ENCODE measurements at places on chromosomes 5 and 9.

GRCh38 chr5:44932922-44933585 lies 124.3 kb downstream of the MRPS30 start:
- peak; percentile 77 for DNase-seq

GRCh38 chr5:158881091-158881880 lies 218.4 kb downstream of the EBF1 start:
- DNase-seq = no peak

DNA sequence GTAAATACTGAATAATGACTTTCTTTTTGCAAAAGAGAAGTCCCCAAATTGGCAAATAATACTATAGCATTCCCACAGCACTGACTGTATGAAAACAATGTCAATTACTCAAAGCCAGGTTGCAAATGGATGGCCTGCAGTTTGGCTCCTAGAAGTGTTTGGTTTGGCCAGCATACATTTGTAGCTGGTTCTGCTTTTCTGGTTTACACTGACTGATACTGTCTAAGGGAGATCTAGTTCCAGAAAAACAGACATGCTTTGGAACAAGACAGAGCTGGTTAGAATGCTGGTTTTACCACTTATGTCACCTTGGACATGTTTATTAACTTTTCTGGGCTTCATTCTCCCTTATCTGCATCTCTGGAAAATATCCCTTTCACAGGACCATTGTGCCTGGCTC lies 81.5 kb upstream of the TRPM3 start:
- DNase-seq = no peak

GRCh38 chr5:37638897-37639296 lies 200.9 kb downstream of the GDNF start:
- no peak for DNase-seq

DNA sequence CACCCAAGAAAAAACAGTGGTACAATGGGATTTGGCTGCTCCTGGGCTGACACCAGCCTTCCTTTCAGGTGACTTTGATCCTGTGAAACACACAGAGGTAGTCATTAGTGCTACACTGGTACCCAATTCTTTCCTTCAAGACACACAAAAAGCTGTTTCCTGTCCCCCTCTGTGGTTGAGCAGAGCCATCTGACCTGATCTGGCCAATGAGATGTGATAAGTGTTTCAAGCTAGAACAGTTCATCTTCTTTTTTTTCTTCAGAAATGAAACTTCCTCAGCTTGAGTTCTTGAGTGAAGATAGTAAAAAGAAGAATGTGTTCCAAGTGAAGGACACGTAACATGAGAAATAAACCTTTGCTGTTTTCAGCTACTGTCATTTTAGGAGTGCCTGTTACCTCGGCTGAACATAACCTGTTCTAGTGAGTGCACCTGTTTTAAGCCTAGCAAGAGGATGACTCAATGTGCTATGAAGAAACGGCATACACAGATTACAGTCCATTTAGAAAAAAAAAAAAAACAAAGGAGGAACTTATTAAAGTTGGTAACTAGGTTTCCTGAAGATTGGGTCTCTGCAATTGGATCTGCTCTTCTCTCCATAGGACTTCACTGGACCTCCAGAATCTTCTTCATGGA lies 287.8 kb downstream of the GAS1 start:
- DNase-seq = no peak

DNA sequence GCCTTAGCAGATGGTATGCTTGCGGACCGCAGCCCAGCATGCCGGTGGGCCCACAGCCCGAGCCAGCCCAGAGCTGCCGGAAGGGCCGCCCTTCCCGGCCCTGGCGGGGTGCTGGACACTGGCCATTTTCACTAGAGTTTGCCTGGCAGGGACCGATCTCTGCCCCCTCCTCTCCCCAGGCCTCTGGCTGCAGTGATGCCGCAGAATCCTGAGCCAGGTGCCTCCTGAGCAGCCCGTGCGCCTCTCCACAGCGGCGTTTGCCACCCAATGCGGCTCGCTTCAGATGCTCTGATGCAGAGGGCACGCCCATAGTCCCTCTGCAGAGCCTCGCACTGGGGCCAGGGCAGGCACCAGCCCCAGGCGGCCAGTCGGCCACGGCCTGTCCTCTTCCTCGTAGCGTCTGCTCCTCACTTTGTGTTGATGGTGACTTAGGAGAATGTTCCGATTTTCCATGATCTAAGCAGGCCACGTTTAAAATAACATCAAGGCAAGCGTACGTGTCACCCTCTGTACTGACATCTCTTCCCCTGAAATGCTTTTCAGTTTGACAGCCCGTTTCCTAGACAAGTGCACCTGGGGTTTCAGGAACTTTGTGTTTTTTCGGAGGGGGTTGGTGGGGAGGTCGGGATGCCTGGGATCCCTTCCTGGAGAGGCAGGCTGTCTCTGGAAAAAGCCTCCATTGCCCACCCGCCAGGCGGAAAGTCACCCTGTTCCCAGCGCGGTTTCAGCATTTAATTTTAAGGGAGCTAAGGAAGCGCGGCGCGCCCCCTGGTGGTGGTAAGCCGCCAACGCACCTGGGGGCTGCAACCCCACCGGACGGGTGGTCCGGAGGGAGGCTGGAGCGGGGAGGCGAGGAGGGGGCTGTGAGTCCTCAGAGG lies 29.8 kb upstream of the HMCN2 start:
- DNase-seq = peak; percentile 50

All from MM.1S (cell line).